ENCODE measurements at places on chromosomes 6 and 20.
A peak's percentile ranks its signal among the peaks of the same experiment; 100 is the strongest.

DNA sequence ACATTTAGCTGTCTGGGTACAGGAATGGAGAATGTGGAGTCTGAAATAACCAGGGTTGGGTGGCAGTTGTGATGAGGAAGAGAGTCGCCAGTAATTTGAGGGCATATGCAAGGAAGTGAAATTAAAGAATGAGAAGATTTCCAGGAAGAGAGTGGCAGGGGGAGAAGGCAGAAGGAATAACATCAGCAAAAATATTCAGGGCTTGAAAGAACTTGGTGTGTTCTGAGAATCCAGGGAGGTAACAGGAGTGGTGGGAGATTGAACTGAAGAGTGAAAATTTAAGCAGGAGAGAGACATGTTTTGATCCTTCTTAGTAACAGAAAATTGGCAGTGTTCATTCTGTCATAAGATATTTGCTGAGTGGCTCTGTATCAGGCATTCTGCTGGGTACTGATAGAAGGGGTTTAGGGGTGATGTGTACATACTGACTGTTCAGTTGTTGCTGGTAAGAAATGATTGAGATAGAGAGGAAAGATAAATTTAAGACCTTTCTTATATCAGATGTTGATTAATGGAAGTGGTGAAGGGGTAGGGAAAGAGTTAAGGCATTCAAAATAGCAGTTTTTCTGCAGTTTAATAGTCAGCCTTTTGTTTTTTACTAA is 54.7 kb downstream of the PHF20 start:
- no peak for DNase-seq

GRCh38 chr6:46393161-46393939 is 97.9 kb downstream of the RCAN2 start:
- DNase-seq, result no peak

DNA sequence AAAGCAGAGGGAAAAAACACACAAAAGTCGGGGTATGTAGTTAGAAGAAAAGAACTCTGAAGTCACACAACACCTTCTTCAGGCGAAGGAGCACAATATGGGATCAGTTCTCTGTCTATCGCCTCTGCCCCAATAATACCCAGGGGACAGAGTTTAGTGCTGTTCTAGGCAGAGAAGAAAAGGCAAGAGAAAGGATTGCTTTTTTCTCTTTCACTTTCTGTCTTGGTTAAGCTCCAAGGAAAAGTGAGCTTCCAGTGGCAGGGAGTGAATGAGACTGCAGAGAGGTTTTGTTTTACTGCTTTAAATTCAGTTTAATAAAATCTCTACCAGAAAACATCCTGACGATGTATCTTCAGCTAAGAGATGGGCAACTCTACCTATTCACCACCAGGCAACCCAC is 86.6 kb upstream of the STXBP5 start:
- DNase-seq, result no peak

GRCh38 chr6:108584323-108584722 is 23.6 kb downstream of the FOXO3 start:
- DNase-seq, result no peak

- DNase-seq, result no peak
These were observed 60.1 kb downstream of the SESN1 start for GRCh38 chr6:109034526-109034925.

GRCh38 chr6:97919631-97920030 is 636.6 kb upstream of the MMS22L start:
- DNase-seq, result no peak

DNA sequence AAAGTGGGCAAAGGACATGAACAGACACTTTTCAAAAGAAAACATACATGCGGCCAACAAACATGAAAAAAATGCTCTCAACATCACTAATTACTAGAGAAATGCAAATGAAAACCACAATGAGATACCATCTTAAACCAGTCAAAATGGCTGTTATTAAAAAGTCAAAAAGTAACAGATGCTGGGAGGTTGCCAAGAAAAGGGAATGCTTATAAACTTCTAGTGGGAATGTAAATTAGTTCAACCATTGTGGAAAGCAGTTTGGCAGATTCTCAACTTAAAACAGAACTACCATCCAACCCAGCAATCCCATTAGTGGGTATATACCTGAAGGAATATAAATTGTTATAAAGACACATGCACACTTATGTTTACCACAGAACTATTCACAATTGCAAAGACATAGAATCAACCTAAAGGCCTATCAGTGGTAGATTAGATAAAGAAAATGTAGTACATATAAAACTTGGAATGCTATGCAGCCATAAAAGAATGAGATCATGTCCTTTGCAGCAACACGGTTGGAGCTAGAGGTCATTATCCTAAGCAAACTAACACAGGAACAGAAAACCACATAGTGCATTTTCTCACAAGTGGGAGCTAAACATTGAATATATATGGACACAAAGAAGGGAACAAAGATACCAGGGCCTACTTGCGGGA is 16.3 kb downstream of the CENPQ start:
- no peak for DNase-seq

- DNase-seq, result no peak
These were observed 92.7 kb downstream of the IRF4 start for GRCh38 chr6:484086-484745.

DNA sequence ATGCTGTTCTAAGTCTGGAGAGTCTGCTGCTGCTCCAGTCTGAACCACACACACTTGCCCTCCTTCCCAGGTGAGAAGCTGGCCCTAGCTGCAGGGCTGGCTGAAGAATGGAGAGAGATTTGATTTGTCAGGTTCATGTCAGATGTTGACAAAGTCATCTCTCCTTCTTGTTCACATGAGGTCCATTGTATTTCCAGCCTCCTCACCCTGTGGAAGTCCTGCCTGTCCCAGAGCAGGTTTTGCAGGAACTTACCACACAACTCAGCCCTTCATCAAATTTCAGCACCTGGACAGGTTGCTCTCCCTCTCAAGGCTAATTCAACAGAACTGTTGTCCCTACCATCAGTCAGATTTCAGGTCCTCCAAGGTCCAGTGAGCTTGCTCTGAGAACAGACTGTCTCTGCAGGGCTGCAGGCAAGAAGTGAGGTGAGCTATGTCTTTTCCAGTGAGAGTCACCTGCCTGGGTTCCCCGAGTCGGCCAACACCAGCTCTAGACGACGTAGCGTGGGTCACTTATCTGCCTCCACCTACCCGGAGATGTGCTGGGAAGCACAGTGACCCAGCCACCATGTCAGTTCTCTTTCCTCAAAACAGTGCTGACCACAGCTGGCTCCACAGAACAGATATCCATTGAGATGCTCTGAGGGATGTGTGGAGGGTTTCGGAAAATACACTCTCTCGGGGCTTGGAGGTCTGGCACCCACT is 58.0 kb upstream of the CD93 start:
- no peak for DNase-seq

- no peak for DNase-seq
These were observed 302.7 kb upstream of the PREP start for GRCh38 chr6:105705608-105706007.

DNA sequence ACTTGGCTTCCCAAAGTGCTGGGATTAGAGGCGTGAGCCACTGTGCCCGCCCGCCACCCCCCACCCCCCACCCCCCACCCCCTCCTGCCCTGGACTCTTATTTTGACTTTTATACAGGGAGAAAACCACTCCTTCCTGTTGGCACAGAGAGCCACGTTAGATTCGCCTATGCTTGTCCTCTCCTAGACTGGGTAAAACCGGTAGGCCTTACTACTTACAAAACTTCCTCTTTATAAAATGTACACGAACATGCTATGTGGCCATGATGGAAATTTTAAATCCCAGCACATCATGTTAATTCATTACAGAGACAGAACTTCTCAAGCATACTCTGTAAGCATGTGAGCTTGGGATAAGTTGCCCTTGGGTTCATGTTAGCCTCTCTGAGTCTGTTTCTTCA is 124.2 kb downstream of the SLC24A3 start:
- DNase-seq, result no peak

DNA sequence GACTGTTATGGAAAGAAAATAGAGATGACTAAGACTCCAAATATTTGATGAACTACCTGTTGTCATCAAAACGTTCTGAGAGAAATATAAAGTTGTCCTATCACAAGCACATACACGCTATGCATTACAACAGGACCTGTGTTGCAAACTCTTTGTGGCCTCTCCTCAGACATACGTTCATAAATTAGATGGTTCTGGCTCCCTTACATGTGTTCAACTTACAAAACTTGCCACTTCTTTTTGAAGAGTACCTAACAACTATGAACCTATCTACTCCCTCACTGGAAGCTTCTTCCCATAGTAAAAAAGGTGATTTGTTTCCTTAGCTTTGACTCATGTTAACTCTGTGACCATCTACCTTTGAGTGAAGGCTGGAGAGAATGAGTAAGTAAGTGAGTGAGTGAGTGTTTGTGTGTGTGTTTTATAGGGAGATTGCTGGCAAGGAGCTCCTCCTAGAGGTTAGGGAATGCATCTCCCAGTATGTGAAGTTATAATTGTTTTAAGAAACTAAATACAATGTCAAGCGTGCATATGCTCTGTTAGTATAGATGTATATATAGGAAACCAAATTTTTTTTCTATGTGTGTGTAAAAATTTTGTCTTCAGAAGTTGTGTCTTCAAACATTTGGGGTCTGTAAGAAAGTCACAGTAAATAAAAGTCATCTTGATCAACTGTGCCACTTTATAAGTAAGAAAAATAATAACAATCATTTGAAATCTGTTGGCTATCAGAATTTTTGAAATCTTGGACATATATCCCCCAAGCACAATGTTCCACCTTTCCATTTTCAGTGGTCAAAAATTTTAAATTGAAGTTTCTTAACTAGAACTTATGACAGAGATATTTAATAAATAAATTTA is 1211.1 kb upstream of the GJE1 start:
- DNase-seq, result peak; percentile 83

GRCh38 chr20:37359331-37359730 is 13.4 kb downstream of the SRC start:
- DNase-seq, result no peak

- no peak for DNase-seq
These were observed 12.9 kb upstream of the MCM3 start for GRCh38 chr6:52297433-52297832.

- DNase-seq, result no peak
These were observed 234.5 kb downstream of the TFAP2A start for GRCh38 chr6:10180138-10181074.

DNA sequence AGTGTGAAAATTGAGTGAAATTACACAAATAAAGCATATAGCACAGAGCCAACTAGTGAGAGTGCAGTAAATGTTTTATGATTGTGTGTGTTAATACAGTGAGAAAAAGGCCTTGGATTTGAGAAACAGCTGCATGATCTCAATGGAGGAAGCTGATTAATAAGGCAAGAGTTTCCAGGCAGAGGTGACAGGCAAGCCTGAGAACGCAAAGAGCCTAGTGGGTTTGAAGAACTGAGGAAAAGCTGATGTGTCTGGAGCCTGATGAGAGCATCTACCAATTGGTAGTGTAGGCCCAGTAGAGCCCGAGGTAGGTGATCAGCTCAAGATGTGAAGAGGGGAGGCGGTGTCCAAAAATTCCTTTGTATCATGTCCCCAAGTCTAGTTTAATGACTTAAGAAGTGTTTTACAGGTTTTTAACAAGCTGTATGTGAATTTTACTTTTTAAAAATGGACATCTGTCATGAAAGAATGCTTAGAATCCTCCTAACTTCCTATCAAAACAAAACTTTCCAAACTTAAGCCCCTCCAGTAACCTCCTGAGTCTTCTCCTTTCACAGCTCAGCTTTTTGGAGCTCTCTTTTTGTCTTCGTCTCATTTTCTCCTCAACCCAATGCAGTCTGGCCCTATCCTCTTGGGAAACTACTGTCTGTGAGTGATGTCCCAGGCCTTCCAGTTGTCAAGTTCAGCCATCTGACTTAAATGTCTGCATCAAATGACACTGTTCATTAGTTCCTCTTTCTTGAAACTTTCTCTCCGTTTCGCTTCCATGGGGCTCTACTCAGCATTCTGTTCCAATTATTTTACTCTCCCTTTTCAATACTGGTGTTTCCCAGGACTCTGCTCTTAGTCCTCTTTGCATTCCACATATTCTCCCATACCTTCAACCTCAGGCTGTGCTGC is 1.2 kb downstream of the CDC40 start:
- DNase-seq, result no peak

DNA sequence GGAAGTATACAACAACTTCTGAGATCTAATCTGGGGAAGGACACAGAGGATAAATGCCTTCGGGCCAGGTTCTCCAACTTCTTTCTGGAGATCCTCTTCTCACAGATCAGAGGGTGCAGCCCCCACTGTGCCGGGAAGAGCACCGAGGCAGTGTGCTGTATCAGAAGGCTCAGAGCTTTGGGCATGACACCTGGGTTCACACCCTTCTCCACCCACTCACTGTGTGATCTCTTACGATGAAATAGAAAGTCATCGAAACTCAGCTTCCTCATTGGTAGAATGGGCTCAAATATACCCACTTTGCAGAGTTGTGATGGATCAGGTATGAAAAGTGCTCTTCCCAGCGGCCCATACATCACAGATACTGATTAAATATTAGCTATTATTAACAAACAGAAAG is 347.5 kb upstream of the SOX4 start:
- no peak for DNase-seq

DNA sequence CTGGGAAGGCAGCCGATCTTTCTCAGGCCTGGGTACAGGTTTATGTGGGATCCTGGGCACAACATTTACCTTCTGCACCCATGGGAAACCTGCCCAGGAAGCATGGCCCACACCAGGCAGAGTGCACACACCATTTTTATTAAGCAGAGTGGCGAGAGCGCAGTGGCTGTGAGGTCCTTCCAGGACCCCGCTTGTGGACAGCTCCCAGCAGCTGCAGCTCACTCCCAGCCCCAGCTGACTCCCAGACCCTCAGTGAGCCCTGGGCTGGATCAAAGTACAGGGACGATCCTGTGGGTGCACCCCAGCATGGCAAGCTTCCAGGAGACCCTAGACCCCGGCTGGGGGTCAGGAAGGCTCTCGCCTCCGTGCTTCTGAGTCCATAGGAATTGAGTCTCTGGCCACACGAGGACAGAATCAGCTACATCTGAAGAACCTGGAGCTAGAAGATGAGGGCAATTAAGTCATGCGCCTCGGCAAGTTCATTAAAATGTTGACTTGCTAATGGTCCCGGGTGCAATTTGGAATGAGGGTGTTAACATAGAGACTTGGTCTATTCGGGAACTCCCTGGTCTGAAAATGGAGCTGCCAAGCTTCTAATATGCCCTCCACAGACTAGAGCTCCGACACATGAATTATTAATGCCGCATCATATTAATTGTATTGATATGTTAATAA is 65.4 kb upstream of the SLCO4A1 start:
- DNase-seq, result no peak

DNA sequence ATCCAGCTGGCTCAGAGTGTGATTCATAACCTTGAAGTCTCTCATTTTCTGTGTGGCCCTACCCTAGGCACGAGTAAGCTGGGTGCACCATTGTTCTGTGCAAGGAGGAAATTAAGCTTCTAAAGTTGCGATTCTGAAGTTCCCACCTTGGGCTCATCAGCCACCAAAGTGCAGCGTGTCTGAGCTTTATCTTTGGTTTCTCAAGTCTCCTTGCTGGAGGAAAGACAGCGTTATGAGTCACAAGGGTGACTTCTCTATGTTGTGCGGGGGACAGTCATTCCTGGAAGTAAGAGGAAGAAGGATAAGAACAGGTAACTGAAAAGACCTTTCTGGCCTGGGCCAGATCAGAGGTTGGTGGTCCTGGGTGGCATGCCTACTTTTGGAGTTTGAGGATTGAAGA is 16.8 kb downstream of the MRAP2 start:
- DNase-seq, result no peak

- no peak for DNase-seq
These were observed 13.5 kb downstream of the GPR63 start for GRCh38 chr6:96823743-96824142.

- no peak for DNase-seq
These were observed 37.5 kb downstream of the SNAI1 start for GRCh38 chr20:50020288-50020687.

GRCh38 chr6:107060704-107061103 is 32.7 kb downstream of the MTRES1 start:
- DNase-seq, result no peak
